Hair follicular keratinocyte (primary cell): ENCODE measurements at places on chromosomes 1 and 21. TPM values are rescaled to one million over a fixed set of nuclear protein-coding genes. Genes with fewer than 3 reads are reported as not detected.

The FCRL5 gene
- not detected in 2 replicates for total RNA-seq

The FNBP1L gene
- total RNA-seq: 6.2 and 8.0 TPM in 2 replicates

The NTMT2 gene
- not detected in 2 replicates for total RNA-seq

The HSF2BP gene
- total RNA-seq: 2.6 TPM in 2 replicates

The OVAAL gene
- total RNA-seq: not detected in 2 replicates

The NPR1 gene
- total RNA-seq: 0.08 TPM in 1 of 2 replicates, not detected in the other

The SMCP gene
- total RNA-seq: not detected in 2 replicates

The S100A9 gene
- total RNA-seq: 1,435 and 1,560 TPM in 2 replicates

The ANKRD34A gene
- 0.49 and 0.70 TPM in 2 replicates for total RNA-seq

The AIRE gene
- not detected in 2 replicates for total RNA-seq

The C8B gene
- not detected in 2 replicates for total RNA-seq

The SLC35F3 gene
- 8.3 and 10.9 TPM in 2 replicates for total RNA-seq

The FPGT gene
- 11.3 and 13.4 TPM in 2 replicates for total RNA-seq

The KLHDC7A gene
- total RNA-seq: not detected in 2 replicates

The PDPN gene
- total RNA-seq: 65.3 and 81.1 TPM in 2 replicates

The SNX7 gene
- total RNA-seq: 44.7 and 47.2 TPM in 2 replicates

The PKLR gene
- 0.72 and 1.9 TPM in 2 replicates for total RNA-seq

The CPT2 gene
- 21.4 and 22.2 TPM in 2 replicates for total RNA-seq

The CELA3B gene
- not detected in 2 replicates for total RNA-seq

The KIFAP3 gene
- 19.2 and 23.1 TPM in 2 replicates for total RNA-seq

The NUF2 gene
- total RNA-seq: 6.6 and 26.8 TPM in 2 replicates

The SPRR2E gene
- 1.1 TPM in 1 of 2 replicates, not detected in the other for total RNA-seq

The REG4 gene
- total RNA-seq: not detected in 2 replicates

The SYPL2 gene
- not detected in 2 replicates for total RNA-seq

The SUSD4 gene
- total RNA-seq: 0.47 and 2.9 TPM in 2 replicates

The DNM3 gene
- 0.47 and 1.9 TPM in 2 replicates for total RNA-seq

The EDARADD gene
- 4.7 and 8.0 TPM in 2 replicates for total RNA-seq

The KCNJ9 gene
- not detected in 2 replicates for total RNA-seq

The EFNA4 gene
- 10.7 and 14.4 TPM in 2 replicates for total RNA-seq

The PGBD5 gene
- 0.11 TPM in 1 of 2 replicates, not detected in the other for total RNA-seq

The LCE2A gene
- not detected in 2 replicates for total RNA-seq

The IBA57 gene
- 2.2 and 6.1 TPM in 2 replicates for total RNA-seq

The KIF21B gene
- 1.2 and 2.9 TPM in 2 replicates for total RNA-seq

The ERICH3 gene
- total RNA-seq: not detected in 2 replicates

The S100A11 gene
- total RNA-seq: 973 and 1,471 TPM in 2 replicates

The METTL18 gene
- 2.5 and 5.2 TPM in 2 replicates for total RNA-seq
